ENCODE measurements at places on chromosomes 7 and 10. TPM values are rescaled to one million over a fixed set of nuclear protein-coding genes. Genes with fewer than 3 reads are reported as not detected.

DNA sequence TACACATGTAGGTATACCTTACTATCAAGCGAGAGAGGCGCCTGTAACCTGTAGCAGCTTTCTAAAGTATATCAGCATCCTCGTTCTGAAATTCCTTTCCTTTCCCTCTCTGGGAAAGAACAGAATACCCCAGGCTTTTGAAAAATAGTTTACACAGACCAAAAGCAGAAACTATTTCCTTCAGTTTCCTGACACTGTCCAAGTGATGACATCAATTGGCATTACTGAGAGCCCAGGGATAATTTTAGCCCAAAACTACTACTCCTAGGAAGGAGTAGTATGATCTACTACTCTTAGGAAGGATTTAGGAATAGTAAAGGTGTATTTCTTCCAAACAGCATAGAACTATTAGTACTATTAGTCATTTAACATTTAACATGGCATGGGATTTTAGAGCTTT lies 6.0 kb downstream of the GNG11 start:
- no peak for DNase-seq

GRCh38 chr7:22355620-22356009 lies 1.3 kb downstream of the RAPGEF5 start:
- no peak for DNase-seq

Gene GLI3
- not detected for total RNA-seq

DNA sequence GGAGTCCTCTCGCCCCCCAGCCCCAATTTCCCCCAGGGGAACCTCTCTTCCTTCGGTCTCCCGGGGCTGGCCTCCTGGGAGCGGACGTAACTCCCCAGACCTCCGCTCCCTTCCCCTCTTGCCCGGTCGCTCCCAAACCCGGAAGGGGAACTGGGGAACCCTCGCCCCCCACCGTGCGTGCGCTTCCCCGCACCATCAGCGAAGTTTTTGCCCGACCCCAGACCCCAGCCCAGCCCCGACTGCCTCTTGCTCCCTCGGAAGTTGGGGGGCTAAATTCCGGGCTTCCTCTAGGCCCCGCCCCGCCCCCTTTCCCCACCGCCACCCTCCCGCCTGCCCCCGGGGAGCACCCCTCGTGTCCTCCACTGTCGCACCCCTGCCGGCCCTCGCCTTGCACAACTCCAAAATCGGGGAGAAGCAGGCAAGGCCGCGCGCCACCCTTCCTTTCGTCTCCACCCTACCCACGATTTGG lies 436 bp downstream of the GNB2 start:
- DNase-seq: peak; percentile 25

GRCh38 chr10:29050081-29050480 lies 238.8 kb upstream of the LYZL1 start:
- DNase-seq: no peak

- no peak for DNase-seq
Observed at GRCh38 chr10:99529591-99530107, 3.1 kb upstream of the NKX2-3 start.

DNA sequence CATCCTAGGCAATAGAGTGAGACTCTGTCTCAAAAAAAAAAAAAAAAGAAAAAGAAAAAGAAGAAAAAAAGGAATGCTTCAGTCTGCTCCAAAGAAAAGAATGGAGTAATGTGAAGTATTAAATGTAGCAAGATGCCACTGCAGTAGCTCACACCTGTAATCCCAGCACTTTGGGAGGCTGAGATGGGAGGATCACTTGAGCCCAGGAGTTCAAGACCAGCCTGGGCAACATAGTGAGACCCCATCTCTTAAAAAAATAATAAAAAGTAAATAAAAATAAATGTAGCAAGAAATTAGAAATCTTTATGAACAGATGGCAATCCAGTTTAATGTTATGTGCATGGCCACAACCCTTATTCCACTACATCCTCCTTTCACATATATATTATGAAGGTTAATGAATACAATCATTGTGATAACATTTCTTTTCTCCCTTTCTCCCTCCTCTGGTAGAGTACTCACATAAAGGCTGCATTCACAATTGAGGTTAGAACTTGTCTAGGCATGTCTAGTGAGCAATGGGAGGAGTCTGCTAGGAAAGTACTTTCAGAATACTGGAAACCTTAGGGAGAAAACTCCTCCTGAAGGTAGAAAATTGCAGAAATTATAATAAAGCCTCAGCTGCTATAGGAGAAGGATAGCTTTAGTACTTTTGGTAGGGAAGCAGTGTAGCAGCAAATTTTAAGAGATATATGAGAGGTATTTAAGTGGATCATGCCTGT lies 20.4 kb downstream of the KLLN start:
- DNase-seq: peak; percentile 46

DNA sequence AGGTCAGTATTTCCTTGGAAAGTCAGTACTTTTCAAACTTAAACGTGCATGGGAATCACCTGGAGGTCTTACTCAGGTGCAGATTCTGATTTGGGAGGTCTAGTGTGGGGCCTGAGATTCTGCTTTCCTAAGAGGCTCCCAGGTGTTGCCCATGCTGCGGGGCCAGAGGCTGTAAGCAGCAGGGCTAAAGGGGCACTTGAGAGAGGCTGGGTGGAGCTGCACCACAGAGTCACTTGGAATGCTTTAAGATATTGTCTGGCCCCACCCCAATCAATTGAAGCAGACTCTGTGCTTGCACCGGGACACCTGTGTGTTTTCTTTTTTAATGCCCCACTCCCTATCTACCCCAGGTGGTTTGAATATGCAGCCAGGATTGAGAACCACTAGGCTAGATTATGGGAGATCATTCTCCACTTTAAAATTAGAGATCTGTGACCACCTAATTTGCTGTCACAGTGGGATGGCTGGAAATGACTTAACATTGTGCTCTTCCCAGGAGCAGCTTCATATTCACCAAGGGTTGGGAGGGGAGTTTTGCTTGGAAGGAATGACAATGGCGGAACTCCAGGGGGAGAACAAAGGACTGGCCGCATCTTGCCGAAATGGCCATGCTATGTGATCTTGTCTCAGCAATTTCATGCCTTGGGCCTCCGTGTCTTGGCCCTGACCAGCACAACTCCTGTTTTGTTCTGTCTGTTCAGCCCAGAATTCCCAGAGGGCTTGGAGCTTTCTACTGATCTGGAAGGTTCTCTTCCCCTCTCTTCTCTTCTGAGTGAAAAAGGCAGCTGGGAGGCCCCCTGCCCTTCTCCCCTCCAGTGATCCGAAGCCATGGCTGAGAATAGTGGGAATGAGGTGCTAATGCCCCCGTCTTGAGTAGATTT lies 80.2 kb downstream of the FAM241B start:
- no peak for DNase-seq

DNA sequence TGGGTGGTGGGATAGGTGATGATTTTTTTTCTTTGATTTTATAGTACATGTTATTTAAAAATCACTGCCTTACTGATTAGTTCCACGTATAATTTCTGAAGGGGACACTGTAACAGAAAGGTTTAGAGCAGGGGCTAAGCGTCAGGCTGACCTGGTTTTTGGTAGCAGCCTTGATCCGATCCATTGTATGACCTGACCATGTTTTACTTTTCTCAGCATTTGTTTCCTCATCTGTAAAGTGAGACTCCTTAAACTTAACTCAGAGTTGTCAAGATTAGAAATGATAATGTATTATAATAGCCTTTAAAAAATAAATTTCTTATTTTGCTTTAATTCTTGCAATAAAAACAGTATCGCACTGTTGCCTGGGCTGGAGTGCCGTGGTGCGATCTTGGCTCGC lies 23.6 kb downstream of the INPP5F start:
- no peak for DNase-seq

Gene RNF32
- 1.9 TPM for total RNA-seq
